HT-29 (cell line): ENCODE measurements at places on chromosomes 6 and 20. TPM values are rescaled to one million over a fixed set of nuclear protein-coding genes. Genes with fewer than 3 reads are reported as not detected.

The SAMD3 gene
- not detected in 2 replicates for total RNA-seq

The LY6G5B gene
- total RNA-seq, result 3.5 and 3.6 TPM in 2 replicates

The PRPH2 gene
- total RNA-seq, result not detected in 2 replicates

- DNase-seq, result no peak
These were observed 170.0 kb downstream of the GRM4 start for GRCh38 chr6:33975661-33976436.

DNA sequence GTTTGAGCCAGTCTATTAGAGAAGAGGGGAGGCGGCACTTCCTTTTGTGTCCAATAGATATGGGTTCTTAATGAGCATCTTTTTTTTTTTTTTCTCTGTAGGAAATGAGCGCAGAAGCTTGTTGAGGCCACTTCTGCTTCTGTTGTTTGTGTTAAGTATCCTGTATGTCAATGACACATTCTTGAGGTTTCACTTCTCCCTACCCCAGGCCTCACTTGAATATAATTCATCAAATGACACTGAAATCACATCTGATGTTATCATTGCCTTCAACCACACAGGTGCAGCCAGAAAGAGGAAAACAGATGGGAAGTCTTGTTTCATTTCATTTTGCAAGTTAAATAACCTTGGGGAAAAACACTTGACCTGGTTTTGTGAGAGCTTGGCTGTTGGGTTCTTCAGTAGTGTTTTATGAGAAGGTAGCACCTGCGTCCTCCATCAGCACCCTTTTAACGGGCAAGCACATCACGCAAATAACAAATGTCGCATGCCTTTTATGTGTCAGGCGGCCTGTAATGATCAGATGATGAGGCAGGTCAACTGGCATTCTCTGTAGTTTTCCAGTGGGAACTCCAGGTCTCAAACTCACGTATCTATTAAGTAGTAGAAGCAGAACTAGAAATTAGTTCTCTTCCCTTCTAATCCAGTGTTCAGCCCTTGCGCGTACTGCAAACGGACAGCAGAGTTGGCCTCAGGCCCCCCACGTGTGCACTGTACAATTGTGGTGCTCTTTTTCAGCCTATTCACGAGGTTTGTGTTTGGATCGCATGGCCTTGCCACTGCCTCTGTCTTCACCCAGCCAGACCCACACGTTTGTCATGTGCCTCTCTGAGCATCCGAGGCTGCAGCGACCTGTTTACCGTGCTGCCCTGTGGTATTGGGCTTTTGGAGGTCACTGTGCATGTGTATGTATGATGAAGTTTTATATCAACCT lies 23.5 kb downstream of the PLEKHG1 start:
- DNase-seq, result peak; percentile 43
